T-helper 2 cell (primary cell): ENCODE measurements at places on chromosomes 2 and 18.

DNA sequence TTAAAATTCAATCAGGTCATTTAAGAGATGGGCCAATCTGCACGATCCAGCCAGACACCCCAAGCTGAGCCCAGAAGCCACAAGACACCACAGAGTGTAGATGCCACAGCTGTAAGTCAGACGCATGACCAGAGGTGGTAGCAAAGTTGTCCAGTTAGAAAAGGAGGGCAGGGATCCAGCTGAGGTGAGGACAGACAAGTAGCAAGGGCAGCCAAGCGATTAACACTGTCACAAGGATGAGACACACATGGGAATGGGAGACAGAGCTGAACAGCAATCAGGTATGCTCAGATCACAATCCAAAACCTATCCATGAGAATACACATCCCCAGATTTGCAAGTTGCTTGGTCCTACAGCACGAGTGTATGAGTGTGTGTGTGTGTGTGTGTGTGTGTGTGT lies 143.4 kb upstream of the STK17B start:
- no peak for DNase-seq

GRCh38 chr18:58536534-58537271 lies 92.2 kb downstream of the ALPK2 start:
- DNase-seq, result no peak

DNA sequence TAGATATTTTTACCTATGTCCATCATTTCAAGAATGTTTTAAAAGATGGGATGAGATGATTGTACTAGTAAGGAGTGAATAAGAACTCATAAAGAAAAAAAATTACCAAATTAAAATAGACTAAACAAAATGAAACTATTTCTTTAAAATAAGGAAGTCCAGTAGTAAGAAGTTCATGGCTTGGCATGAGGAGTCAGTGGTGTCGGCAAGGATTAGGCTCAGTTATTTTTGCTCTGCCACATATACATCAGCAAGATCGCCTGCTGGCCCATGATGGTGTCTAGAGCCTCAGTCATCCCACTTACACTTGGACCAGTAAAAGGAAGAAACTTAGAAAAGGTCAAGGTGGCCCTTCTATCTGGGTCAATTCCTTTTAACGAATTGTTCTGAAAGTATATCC lies 300.9 kb upstream of the SLC8A1 start:
- no peak for DNase-seq

GRCh38 chr2:158999458-158999857 lies 31.0 kb downstream of the TANC1 start:
- no peak for DNase-seq

DNA sequence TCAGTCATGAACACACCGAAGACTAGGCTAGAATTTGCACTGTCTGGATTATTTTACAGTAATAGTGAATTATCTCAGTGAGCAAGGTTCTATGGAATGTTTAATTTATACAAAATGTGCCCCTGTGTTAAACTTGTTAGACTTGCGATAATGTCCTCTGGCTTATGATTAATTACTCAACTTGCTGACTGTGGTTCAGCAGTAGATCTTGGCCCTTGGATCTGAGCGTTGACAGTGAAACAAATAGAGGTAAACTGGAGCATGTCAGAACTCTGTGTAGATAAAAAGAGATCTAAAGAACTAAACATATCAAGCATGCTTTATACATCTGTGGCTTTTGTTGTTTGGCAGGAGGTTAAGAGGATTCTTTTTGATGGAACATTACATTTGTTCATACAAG lies 407.6 kb downstream of the DSEL start:
- no peak for DNase-seq

- no peak for DNase-seq
These were observed 56.1 kb upstream of the POLE4 start for GRCh38 chr2:74902281-74902860.

DNA sequence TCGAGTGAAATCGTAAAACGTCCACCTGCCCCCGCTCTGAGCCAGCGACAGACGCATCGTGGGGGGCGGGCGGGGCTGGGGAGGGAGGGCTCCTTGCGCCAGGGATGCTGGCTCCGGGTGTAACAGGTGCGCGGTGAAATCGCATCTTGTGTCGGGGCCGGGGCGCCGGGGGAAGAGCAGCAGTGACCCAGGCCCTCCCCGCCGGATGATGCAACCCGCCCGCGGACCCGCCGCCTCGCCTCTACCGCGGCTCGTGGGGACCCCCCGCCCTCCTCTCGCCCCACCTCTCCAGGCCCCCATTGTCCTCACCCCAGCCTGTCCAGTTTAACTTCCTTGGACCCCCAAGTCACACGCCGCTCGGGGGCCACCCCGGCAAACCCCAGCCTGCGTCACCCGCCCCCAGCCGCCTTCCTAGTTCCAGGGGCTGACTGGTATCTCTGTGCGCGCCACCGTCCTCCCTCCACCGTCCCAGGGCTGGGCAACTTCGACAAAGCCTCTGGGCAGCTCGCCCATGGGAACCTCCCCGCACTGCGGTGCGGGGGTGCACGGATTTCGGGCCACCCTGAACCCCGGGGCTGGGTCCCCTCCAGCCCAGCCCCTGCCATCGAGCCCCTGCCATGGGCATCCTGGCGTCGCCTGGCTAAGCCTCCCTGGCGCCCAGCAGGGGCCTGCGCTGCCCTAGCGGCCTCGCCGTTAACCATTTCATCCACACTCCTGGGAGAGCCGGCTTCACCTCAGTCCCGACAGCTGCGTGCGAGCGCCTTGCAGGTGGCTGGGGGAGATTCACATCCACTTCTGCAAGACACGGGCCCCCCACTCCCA lies 799 bp upstream of the KIF1A start:
- no peak for DNase-seq

DNA sequence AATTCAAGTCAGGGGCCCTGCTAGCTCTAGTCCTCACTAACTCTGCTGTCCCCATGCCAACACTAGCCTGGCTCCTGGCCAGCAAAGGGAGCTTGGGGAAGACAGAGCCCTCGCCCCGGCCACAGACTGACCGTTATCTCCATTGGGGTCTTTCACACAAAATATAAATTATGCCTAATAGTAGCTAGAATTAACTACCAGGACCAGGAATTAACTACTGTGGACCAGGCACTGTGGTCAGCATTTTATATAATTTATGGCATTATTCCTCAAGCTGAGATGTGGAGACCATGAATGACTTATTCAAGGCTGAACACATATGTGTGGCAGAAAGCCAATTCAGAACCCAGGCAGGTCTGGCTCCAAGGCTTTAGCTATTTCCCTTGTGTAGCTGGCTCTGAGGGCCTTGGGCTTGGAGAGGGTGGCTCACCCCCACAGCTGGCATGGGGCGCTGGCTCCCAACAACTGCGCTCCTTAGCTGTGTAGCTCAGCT lies 49.2 kb downstream of the CELF4 start:
- no peak for DNase-seq
